Fibroblast of skin of abdomen (primary cell): ENCODE measurements at places on chromosomes 16 and 17.

DNA sequence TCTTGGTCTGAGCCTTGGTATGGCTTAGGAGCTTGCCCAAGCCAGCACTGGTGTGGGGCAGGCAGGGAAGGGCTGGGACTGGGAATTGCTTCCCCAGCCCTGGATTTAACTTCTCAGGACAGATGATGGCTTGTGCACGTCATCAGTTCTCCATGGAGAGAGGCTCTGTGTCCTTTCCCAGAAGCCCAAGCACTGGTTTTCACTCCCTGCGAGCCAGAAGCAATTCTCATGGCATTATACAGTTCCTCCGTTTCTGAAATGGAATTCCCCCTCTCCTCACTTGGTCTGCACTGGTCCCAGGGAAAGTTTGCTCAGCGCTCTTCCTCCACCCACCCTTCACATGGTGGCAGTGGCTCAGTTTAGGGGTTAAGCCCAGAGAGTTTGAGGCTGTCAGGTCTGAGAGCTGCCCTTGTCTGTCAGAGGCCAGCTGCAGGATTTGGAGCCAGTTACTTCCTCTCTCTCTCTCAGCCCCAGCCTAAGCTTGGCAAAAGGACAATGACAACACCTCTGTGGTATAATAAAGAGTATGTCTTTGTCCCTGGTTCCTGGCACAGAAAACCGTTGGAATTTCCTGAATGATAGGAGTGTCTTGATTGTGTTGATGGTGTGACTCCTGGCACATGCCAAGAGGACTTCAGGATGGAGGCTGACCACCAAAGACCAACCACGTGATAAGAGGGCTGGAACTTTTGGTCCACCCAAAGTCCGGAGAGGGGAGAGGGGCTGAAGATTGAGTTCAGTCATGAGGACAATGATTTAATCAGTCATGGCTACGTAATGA is 219.6 kb upstream of the TNRC6C start:
- DNase-seq: no peak

DNA sequence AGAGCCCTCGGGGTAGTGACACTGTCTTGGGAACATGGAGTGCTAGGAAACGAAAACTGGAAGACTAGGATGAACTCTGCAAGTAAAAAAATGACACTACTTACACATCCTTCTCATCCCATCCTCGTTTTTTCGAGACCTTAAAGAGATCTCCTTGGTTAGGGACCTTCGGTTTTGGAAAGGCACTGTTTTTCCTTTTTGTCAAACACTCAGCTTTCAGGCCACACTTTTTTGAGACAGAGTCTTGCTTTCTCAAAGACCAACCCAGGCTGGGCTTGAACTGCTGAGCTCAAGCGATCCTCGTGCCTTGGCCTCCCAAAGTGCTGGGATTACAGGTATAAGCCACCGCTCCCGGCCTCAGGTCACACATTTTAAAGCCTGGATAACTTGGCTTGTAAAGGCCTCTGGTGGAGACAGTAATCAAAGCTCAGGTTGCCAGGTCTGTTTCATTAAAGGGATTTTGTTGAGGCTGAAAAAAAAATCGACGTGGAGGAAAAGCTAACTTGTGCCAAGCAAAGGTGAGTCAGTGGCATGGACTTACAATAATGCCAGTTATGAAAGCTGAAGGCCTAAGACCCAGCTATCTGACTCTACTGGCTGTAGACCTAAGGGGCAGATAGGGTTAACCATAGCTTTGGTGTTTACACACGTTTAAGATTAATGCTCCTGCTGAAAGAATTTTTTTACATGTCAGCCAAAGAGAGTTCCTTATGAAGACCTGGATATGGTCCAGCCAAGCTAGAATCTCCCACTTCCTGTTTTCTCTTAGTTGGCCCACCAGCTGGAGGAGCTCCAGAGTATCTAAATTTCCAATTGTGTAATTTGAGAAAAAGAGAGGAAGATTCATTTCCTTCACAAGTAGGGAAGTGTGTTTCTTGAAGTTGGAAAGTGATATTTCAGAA is 823 bp downstream of the NBR1 start:
- DNase-seq: peak; percentile 96

- no peak for DNase-seq
Observed at GRCh38 chr17:58215685-58216084, 3.4 kb downstream of the MKS1 start.

DNA sequence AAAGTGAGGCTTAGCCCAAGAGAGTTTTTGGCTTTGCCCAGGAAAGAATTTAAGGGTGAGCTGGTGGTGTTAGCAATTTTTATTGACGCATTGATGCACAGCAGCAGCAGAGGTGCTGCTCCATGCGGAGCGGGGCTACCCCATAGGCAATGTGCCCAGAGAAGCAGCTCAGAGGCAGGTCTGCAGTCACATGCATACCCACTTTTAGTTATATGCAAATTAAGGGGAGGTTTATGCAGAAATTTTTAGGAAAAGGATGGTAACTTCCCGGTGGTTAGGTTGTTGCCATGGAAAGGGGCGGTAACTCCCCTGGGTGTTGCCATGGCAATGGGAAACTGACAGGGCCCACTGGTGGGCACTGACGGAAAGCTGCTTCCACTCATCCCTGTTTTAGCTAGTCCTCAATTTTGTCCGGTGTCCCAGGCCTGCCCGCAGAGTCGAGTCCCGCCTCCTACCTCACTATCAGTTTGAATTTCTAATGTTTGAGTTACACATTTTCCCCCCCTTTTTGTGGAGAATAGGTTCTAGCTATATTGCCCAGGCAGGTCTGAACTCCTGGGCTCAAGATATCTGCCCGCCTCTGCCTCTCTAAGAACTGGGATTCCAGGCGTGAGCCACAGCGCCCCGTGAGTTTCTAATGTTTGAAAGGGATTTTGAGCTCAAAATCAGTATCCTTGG is 10.4 kb upstream of the GJD3 start:
- DNase-seq: no peak

DNA sequence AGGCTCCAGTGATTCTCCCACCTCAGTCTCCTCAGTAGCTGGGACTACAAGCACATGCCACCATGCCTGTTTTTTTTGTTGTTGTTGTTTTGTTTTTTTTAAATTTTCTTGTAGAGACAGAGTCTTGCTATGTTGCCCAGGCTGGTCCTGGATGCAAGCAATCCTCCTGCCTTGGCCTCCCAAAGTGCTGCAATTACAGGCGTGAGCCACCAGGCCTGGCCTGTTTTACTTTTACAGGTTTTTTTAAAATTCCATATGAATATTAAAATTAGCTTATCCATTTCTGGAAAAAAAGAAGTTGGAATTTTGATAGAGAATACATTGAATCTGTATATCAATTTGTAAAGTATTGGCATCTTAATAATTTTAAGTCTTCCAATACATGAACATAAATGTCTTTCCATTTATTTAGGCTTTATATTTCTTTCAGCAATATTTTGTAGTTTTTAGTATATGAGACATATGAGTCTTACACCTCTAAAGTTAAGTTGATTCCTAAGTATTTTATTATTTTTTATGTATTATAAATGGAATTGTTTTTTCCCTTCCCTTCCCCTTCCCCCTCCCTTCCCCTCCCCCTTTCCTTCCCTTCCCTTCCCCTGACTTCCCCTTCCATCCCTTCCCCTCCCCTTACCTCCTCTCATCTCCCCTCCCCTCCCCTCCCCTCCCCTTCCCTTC is 323.5 kb upstream of the SALL1 start:
- DNase-seq: no peak

DNA sequence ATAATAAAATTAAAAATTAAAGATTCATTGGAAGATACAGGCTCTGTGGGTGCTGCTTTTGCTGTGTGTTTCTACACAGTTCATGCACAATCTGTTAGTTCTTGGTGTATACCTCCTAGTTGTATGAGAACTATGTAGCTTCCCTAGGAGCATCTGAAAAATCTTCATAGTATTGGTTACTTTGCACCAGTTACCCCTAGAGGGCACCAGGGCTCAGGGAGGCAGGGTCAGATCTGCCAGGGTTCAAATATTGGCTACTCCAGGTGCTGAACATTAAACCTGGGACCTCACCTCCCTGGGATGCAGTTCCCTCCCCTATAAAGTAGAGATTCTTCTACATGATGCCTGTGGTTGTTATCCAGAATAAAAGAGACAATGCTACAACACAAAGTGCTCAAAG is 583.0 kb upstream of the CDH11 start:
- no peak for DNase-seq
